GM23338 (cell line): ENCODE measurements at places on chromosomes 2 and 18. TPM values are rescaled to one million over a fixed set of nuclear protein-coding genes. Genes with fewer than 3 reads are reported as not detected.
A peak's percentile ranks its signal among the peaks of the same experiment; 100 is the strongest.

DNA sequence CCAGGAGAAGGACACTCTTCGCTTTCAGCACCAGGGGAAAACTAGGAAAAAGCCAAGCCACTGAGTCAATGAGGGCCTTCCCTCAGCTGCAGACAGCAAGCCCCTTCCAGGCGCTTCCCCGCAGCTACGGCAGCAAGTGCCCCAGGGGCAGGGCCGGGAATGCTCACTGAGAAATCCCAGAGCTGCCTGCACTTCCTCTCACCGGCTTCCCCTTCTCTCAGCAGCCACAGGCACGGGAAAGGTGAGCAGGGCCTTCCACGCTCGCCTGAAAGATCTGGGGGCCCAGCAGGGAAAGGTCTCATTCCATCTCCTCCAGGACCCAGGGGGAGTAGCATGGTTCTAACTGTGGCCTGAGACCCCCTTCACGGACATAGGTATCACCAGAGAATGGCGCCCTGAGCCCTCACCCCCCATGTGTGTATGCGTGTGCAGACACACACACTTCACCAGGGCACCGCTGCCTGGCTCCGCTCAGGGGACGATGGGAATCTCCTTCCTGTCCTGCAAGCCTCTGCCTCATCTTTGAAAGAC lies 29.6 kb upstream of the FOSL2 start:
- DNase-seq, result peak; percentile 56
- no peaks in the 10 kb centered on the region; the same call in 1 of the 2 replicates for H3K4me1 ChIP-seq
- H3K27me3 ChIP-seq, result no peaks in the 10 kb centered on the region

GRCh38 chr2:149364839-149365238 lies 34.5 kb downstream of the LYPD6 start:
- H3K4me3 ChIP-seq, result no peak overlapping the region
- no peak for DNase-seq
- H3K36me3 ChIP-seq, result no peaks in the 10 kb centered on the region
- peaks cover 32% of the 10 kb centered on the region for H3K4me1 ChIP-seq

- no peak for DNase-seq
- no peaks in the 10 kb centered on the region for H3K36me3 ChIP-seq
- no peaks in the 10 kb centered on the region for H3K27me3 ChIP-seq
- H3K27ac ChIP-seq, result no peak overlapping the region
These were observed 68.4 kb upstream of the MCFD2 start for GRCh38 chr2:46984040-46984439.

- H3K4me3 ChIP-seq, result no peak overlapping the region
- H3K36me3 ChIP-seq, result no peaks in the 10 kb centered on the region
- H3K4me1 ChIP-seq, result no peaks in the 10 kb centered on the region; the same call in 1 of the 2 replicates
- DNase-seq, result no peak
- H3K27me3 ChIP-seq, result no peaks in the 10 kb centered on the region
These were observed 83.5 kb downstream of the IRS1 start for GRCh38 chr2:226716126-226716525.

DNA sequence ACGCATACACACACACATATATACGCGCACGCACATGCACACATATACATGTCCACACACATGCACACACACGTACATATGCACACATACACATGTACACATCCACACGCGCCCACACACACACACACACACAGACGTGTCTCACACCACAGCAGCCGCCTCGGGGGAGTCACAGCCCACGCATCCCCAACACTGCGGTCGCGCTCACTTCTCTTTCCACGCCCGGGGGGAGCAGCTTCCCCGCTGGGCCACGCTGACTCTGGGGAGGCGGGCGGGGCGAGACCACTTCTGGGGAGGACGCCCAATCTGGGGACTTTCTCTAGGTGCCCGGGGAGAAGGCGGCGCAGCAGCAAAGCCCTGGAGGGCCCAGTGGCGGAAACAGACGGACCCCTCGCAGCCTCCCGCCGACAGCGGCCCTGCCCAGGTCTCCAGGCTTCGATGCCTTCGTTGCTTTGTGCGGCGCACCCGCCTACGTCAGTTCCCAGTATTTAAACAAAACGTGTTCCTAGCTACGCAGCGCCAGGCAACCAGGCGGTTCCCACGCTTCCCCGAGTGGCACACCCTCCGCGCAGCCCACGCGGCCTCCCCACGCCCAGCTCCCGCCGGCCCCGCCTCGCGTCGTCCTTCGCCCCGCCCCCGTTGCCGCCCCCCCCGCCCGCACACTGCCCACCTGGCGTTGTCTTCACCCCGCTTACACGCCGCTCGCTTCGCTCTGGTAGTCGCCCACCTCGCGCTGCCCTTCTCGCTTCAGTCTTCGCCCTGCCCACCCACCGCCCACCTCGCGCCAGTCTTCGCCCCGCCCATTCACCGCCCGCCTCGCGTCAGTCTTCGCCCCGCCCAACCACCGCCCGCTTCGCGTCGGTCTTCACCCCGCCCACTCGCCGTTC lies 810 bp upstream of the RBFA start:
- no peaks in the 10 kb centered on the region for H3K36me3 ChIP-seq
- DNase-seq, result peak; percentile 84
- peak overlapping the region; percentile 85 for H3K4me3 ChIP-seq
- H3K27me3 ChIP-seq, result no peaks in the 10 kb centered on the region
- no peaks in the 10 kb centered on the region; the same call in 1 of the 2 replicates for H3K4me1 ChIP-seq

The EPB41L3 gene
- total RNA-seq, result 11.7 and 17.0 TPM in 2 replicates

- peak; percentile 86 for DNase-seq
- peaks cover 58% of the 10 kb centered on the region for H3K4me1 ChIP-seq
- peaks cover 45% of the 10 kb centered on the region for H3K36me3 ChIP-seq
- no peaks in the 10 kb centered on the region for H3K27me3 ChIP-seq
These were observed 2.7 kb downstream of the ZNF532 start for GRCh38 chr18:58867281-58867961.

The SLC11A1 gene
- 0.89 TPM in 1 of 2 replicates, not detected in the other for total RNA-seq

The AQP4 gene
- total RNA-seq, result 2.8 and 3.8 TPM in 2 replicates

The CAVIN2 gene
- total RNA-seq, result 0.07 TPM in 1 of 2 replicates, not detected in the other

- no peak overlapping the region for H3K4me3 ChIP-seq
- H3K27me3 ChIP-seq, result no peaks in the 10 kb centered on the region
- DNase-seq, result peak; percentile 11
- H3K27ac ChIP-seq, result no peak overlapping the region
These were observed 25.9 kb upstream of the NEB start for GRCh38 chr2:151760139-151760650.

DNA sequence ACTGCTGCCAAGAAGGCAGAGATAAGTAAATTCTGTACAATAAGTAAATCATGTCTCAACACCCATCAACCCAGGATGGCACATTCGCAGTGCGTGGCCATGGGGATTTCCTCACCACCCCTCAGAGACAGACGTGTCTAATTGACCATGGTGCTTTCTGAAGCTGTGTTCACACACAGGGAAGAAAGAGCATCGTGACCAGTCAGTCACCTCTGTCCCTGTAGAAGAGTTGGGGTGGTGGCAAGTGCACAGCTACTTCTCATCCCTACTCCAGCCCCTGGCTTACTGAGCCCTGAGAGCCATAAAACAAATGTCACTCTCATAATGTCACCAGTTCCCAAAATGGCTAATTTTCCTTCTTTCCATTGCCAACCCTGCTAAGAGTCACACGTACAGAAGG lies 31.3 kb upstream of the MLPH start:
- no peak overlapping the region for H3K4me3 ChIP-seq
- H3K4me1 ChIP-seq, result peaks cover 16% of the 10 kb centered on the region
- no peak overlapping the region for H3K27ac ChIP-seq

The VWC2L gene
- not detected in 2 replicates for total RNA-seq

DNA sequence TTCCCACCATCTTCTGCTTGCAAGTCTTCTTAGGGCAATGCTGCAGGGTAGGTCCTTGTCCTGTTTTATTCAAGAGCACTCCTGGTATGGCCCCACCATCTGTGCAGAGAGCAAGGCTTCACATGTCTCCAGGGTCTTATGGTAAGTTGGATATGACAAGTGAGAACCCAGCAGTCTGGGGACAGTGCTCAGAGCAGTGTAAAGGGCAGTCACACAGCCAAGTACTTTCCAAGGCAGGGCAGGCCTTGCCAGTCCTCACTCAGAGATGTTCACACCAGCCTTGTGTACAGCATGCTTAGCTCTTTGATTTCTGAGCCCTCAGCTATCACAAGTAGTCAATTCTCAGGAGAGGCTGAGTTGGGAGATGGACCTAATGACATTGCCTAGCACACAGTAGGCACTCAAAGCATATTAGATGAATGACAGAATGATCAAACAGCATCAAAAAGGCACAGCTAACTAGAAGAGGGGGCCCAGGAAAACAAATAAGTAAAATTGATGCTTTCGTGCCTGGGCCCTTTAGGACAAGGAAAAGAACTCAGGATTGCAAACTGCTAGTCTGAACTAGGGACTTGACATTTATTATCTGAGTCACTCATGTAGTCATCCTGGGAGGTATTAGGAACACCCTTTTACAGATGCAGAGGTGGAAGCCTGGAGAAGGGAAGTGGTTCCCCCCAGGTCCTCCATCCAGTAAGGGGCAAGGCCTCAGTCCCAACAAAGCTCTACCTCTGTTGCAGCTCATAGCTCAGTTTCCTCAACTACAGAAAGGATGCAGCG lies 86.7 kb upstream of the CTAGE1 start:
- no peak overlapping the region for H3K4me3 ChIP-seq
- no peak overlapping the region for H3K27ac ChIP-seq

DNA sequence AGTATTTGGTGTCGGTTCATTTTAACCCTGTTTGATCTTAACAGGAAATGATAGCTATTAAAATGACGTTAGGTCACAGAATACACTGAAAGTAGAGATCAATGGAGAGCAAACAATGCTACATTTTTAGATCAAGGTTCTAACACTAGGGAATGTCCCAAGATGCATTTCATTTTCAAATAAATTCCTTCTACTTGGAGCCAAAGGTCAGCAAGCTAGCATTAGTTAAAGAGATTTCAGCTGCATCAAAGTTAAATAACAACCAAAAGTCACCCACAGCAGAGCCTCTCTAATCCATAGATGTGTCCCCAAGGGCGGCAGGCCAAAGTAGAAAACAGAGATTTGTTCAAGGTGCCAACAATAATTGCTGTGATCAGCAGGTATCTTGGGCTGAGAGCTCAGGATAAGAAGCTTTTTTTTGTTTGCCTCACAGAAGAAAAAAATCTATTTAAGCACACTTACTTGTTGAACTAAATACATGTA lies 1233.6 kb upstream of the TMEFF2 start:
- H3K36me3 ChIP-seq, result no peaks in the 10 kb centered on the region
- no peak overlapping the region for H3K27ac ChIP-seq
- peak; percentile 30 for DNase-seq
- H3K4me3 ChIP-seq, result no peak overlapping the region
- no peaks in the 10 kb centered on the region for H3K4me1 ChIP-seq
- no peaks in the 10 kb centered on the region for H3K27me3 ChIP-seq

The TRABD2A gene
- total RNA-seq, result 12.1 and 15.7 TPM in 2 replicates

The SULT1C2 gene
- 0.69 and 1.9 TPM in 2 replicates for total RNA-seq

GRCh38 chr2:122384768-122385333 lies 629.4 kb downstream of the TSN start:
- no peak overlapping the region for H3K27ac ChIP-seq
- DNase-seq, result no peak
- no peak overlapping the region for H3K4me3 ChIP-seq
- H3K4me1 ChIP-seq, result no peaks in the 10 kb centered on the region
- no peaks in the 10 kb centered on the region for H3K36me3 ChIP-seq
- H3K27me3 ChIP-seq, result no peaks in the 10 kb centered on the region

GRCh38 chr2:174492963-174493431 lies 6.2 kb upstream of the GPR155 start:
- H3K27ac ChIP-seq, result no peak overlapping the region
- no peaks in the 10 kb centered on the region for H3K36me3 ChIP-seq
- no peak overlapping the region for H3K4me3 ChIP-seq
- H3K4me1 ChIP-seq, result peaks cover 4% of the 10 kb centered on the region; the same call in 1 of the 2 replicates
- DNase-seq, result no peak
- H3K27me3 ChIP-seq, result no peaks in the 10 kb centered on the region

The ATP9B gene
- total RNA-seq, result 25.6 and 29.7 TPM in 2 replicates

- H3K27me3 ChIP-seq, result no peaks in the 10 kb centered on the region
- no peak overlapping the region for H3K27ac ChIP-seq
- no peak for DNase-seq
- no peak overlapping the region for H3K4me3 ChIP-seq
- peaks cover 3% of the 10 kb centered on the region; the same call in 1 of the 2 replicates for H3K4me1 ChIP-seq
These were observed 73.1 kb upstream of the RBMS1 start for GRCh38 chr2:160566717-160567116.

DNA sequence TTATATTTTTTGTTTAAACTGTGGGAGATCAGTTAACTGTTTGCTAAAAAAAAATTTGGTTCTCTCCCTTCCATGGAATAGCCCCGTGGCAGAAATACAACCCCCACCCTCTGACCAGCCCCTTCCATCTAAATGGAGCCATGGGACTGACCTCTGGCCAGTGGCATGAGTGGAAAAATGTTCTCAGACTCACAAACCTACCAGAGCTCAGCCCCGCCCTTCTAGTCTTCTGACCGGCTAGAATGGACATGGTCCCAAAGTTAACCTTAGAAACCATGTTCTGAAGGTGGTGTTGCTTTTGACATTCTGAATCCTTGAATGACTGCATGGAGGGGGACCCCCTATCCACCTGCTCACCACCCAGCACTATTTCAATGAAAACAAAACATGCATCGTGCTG lies 1.3 kb upstream of the CHRNA1 start:
- H3K27ac ChIP-seq, result no peak overlapping the region
- no peak overlapping the region for H3K4me3 ChIP-seq
- no peak for DNase-seq
- peaks cover 10% of the 10 kb centered on the region; the same call in 1 of the 2 replicates for H3K4me1 ChIP-seq
- H3K27me3 ChIP-seq, result no peaks in the 10 kb centered on the region

DNA sequence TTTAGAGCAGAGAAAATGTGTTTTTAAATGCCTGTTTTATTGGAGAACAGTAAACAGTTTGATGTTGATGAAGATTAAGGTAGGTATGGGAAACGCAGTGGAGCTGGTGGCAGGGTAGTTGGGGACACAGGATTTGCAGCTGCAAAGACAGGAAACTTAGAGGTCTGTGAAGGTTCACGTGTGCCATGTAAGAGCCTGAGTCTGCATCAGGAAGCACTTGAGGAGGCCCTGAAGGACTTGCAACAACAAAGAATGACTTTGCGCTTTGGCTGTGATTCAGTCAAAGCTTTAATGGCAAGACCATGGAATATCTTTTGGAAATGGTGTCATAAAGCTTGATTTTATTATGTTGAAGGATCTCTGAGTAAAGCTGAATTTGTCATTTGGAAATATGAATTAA lies 347.6 kb upstream of the KCNJ3 start:
- H3K4me3 ChIP-seq, result no peak overlapping the region
- no peak for DNase-seq
- no peaks in the 10 kb centered on the region for H3K27me3 ChIP-seq
- H3K36me3 ChIP-seq, result no peaks in the 10 kb centered on the region

The CSRNP3 gene
- total RNA-seq, result 3.0 and 3.8 TPM in 2 replicates

GRCh38 chr18:36501100-36501499 lies 203.6 kb downstream of the FHOD3 start:
- no peaks in the 10 kb centered on the region for H3K4me1 ChIP-seq
- H3K27me3 ChIP-seq, result no peaks in the 10 kb centered on the region
- H3K4me3 ChIP-seq, result no peak overlapping the region
- no peaks in the 10 kb centered on the region for H3K36me3 ChIP-seq

The IL1RN gene
- not detected in 2 replicates for total RNA-seq

DNA sequence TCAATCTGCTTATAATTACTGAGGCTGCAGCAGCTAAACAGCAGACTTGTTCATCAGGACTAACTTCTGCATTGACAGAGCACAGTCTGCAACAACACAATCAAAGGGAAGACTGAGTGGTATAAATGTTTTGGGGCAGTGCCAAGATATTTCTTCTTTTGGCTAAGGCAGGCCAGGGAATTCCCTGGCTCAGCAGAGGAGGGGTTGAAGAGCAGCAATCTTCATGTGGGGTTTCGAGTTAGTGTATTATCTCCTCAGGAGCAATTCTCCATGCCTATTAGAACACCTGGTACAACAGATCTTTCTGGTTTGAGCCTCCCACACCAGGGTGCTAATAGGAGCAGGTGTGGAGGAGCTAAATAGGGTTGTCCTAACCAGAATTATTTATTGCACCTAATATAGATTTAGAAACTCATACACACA lies 103.0 kb upstream of the STK17B start:
- H3K4me1 ChIP-seq, result no peaks in the 10 kb centered on the region
- no peak for DNase-seq
- no peaks in the 10 kb centered on the region for H3K27me3 ChIP-seq
- H3K27ac ChIP-seq, result no peak overlapping the region
- H3K36me3 ChIP-seq, result no peaks in the 10 kb centered on the region

The CHMP3 gene
- total RNA-seq, result 12.9 and 15.6 TPM in 2 replicates
